ENCODE measurements at places on chromosomes 4 and X. TPM values are rescaled to one million over a fixed set of nuclear protein-coding genes. Genes with fewer than 3 reads are reported as not detected.
A peak's percentile ranks its signal among the peaks of the same experiment; 100 is the strongest.

- no peaks in the 10 kb centered on the region for H3K4me1 ChIP-seq
- no peak overlapping the region for H3K4me3 ChIP-seq
- no peaks in the 10 kb centered on the region for H3K36me3 ChIP-seq
Observed at GRCh38 chr4:99811850-99812249, 4.8 kb upstream of the DAPP1 start.

GRCh38 chrX:24410514-24411189 is 50.2 kb downstream of the SUPT20HL1 start:
- no peak overlapping the region for H3K4me3 ChIP-seq
- no peaks in the 10 kb centered on the region for H3K27me3 ChIP-seq
- DNase-seq = no peak
- no peaks in the 10 kb centered on the region for H3K36me3 ChIP-seq
- no peak overlapping the region for H3K27ac ChIP-seq

- no peaks in the 10 kb centered on the region for H3K27me3 ChIP-seq
- peaks cover 5% of the 10 kb centered on the region for H3K4me1 ChIP-seq
- no peak for DNase-seq
- no peaks in the 10 kb centered on the region for H3K36me3 ChIP-seq
- peak overlapping the region; percentile 49 for H3K4me3 ChIP-seq
Observed at GRCh38 chrX:1108501-1109445, 103.7 kb downstream of the CRLF2 start.

DNA sequence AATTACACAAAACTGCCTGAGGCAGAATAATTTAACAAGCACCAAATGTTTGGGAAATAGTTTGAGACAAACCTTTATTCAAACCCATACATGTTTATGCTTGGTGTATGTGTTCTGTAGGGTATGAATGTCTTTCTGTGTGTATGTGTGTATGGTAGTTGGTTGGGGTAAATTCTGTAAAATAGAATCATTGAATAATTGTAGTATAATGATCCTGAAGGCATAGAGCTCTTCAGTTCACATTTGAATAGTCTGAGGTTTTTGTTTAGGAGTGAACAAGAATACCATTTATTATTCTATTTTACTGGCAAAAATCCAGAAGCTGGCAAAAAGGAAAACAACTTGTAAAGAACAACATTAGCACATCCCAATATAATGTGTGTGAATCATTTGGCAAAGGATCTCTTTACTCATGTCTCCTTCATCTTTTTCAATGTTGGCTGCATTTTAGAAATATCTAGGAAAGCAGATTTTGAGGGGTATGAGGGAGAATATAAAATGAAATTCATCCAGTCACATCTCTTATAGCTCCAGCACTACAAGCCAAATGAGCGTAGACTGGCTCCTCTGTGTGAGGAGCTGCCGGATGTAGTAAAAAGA is 360.0 kb downstream of the CHIC1 start:
- DNase-seq = no peak
- H3K27ac ChIP-seq = no peak overlapping the region
- H3K4me3 ChIP-seq = no peak overlapping the region
- no peaks in the 10 kb centered on the region for H3K4me1 ChIP-seq
- no peaks in the 10 kb centered on the region for H3K36me3 ChIP-seq

DNA sequence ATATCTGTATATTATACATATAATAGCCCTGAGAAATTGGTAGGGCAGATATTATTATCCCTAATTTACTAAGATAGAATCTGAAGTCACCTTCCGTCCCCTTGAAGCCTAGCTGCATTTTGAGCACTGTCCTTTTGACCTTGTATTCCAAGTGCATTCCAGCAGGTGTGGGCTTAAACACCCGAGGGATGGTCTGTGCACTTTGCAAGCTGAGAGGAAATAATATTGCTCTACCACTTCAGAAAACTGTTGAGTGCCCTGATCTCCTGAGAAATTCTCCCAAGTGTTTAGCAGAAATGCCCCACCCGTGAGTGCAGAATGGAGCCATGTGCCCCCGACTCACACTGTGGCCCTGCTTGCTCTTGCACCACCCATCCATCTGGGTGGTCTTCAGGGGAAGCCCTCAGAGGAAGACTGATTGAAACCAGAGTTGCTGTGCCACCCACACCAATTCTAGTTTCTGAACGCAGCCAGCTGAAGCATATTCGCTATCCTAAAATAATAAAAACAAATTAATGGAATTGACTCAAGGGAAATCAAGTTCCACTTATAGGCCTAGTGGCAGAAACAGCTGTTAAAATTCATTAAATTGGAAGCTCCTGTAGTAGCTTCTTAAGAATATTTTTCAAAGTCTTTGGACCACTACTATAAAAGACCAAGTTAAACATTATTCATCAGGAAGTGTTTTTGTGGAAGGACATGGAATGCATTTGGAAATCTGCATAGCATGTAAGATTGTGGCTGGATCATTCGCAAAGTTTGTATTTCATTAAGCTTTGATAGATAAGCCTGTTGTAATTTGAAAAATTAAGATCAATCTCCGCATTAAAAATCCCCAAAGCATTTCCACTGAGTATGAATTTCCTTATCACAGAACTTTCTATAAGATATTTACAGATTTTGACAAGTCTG is 41.3 kb upstream of the PRKG2 start:
- H3K4me3 ChIP-seq = no peak overlapping the region
- H3K4me1 ChIP-seq = no peaks in the 10 kb centered on the region
- no peaks in the 10 kb centered on the region for H3K36me3 ChIP-seq
- no peaks in the 10 kb centered on the region for H3K27me3 ChIP-seq
- H3K27ac ChIP-seq = no peak overlapping the region

GRCh38 chrX:19342331-19342906 is 1.3 kb upstream of the PDHA1 start:
- H3K27me3 ChIP-seq = no peaks in the 10 kb centered on the region
- no peak overlapping the region for H3K27ac ChIP-seq
- H3K36me3 ChIP-seq = no peaks in the 10 kb centered on the region
- H3K4me1 ChIP-seq = peaks cover 3% of the 10 kb centered on the region

DNA sequence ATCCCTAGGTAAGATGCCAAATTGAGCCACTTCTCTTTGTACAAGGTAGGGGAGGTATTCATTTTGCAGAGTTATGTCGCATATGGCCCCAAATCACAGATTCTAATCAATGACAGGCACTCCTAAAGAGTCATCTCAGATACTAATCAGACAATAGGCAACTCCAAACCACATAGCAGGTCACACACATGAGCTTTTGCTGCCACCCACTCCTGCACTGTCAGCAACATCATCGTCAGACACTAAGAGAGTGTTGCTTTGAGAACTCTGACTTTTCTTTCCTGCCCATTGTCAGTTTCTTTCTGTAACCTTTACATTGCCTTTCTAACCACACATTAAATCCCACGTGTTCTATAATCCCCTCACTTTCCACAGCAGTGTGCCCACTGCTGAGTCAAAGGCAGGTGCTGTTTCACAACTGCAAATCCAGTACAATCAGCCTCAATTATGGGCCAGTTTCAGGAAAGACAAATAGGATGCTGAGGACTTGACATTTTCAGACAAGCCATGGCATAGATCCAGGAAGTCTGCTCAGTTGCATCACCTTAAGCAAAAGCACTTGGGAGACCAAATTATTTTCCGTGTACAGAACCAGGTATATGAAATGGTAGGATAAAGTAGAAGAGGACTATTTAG is 23.5 kb downstream of the TMEM31 start:
- no peaks in the 10 kb centered on the region for H3K4me1 ChIP-seq
- H3K27me3 ChIP-seq = no peaks in the 10 kb centered on the region
- no peak overlapping the region for H3K4me3 ChIP-seq
- H3K27ac ChIP-seq = no peak overlapping the region
- no peaks in the 10 kb centered on the region for H3K36me3 ChIP-seq

DNA sequence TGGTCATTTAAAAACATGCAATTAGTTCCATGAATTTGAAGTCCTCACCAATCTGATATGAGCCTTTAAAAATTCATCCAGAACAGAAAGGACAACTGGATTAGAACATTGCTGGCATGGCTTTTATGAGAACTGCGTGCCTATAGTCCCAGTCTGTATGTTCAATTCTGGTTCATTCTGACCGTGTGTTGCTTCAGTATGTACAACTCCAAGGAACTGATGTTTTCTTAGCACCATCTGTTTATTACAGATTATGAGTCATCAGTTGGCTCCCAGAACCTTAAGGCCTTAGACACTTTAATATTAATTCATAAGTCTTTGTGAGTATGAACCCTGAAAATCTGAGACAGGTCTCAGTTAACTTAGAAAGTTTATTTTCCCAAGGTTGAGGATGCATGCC is 115.0 kb downstream of the CEP44 start:
- no peak overlapping the region for H3K4me3 ChIP-seq
- peaks cover 12% of the 10 kb centered on the region for H3K4me1 ChIP-seq
- H3K36me3 ChIP-seq = no peaks in the 10 kb centered on the region
- H3K27me3 ChIP-seq = no peaks in the 10 kb centered on the region

GRCh38 chr4:74583089-74583700 is 138.3 kb downstream of the AREG start:
- H3K4me3 ChIP-seq = no peak overlapping the region
- no peaks in the 10 kb centered on the region for H3K4me1 ChIP-seq

GRCh38 chr4:89751416-89751815 is 85.5 kb downstream of the SNCA start:
- H3K36me3 ChIP-seq = no peaks in the 10 kb centered on the region
- H3K27ac ChIP-seq = no peak overlapping the region
- H3K4me1 ChIP-seq = peaks cover 4% of the 10 kb centered on the region
- no peaks in the 10 kb centered on the region for H3K27me3 ChIP-seq

DNA sequence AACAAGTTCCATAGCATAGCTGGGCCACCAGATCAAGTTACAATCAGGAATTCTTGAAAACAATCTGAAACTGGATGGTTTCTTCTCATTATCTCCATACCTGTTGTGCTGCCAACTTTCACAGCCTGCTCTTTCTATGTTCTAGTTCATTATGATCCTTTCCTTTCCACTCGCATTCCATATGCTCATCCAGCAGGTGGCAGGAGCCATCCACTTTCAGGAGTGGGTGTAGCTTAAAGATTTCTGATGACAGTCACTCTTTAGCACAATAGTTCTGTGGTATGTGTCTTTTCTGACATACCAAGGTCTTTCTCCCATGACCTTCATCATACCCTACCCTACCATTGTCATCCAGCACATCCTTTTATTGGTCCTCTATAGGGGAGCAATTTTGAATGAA is 46.4 kb downstream of the PAGE2 start:
- H3K27ac ChIP-seq = no peak overlapping the region
- H3K4me3 ChIP-seq = no peak overlapping the region

DNA sequence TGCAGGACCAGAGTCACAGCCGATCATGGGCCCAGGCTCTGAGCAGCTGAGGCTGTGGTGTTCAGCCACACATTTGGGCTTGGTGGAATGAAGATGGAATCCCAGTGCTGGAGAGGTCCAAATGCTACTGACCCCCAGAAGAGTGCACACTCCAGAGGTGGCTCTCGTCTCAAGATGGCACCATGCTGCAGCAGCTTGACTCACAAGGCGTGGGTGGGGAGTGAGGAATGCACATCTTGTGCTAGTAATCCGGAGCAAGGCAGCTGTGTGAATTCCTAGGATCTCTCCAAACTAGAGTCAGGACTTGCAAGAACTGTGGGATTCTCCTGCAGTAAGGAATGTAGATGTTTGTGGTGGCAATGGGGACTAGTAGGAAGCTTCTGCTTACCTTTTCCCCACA is 28.7 kb downstream of the RAB28 start:
- H3K4me3 ChIP-seq = no peak overlapping the region
- H3K36me3 ChIP-seq = no peaks in the 10 kb centered on the region
- no peaks in the 10 kb centered on the region for H3K4me1 ChIP-seq
- H3K27me3 ChIP-seq = no peaks in the 10 kb centered on the region

The ITIH6 gene
- not detected for total RNA-seq

The CCNI gene
- total RNA-seq = 223 TPM

The ALAS2 gene
- 0.48 TPM for total RNA-seq

The C1QTNF7 gene
- not detected for total RNA-seq

The CXCL3 gene
- total RNA-seq = 5.2 TPM

The UGT2B15 gene
- not detected for total RNA-seq

The CFAP299 gene
- total RNA-seq = not detected

The SULT1B1 gene
- total RNA-seq = not detected

The SHROOM3 gene
- total RNA-seq = 34.0 TPM
